NCI-H2171 (cell line): ENCODE measurements at places on chromosomes 16 and 17.

- DNase-seq, result no peak
Measured at GRCh38 chr16:22317625-22318024, 20.4 kb downstream of the POLR3E start.

GRCh38 chr16:53457670-53458069 is 23.4 kb downstream of the RBL2 start:
- DNase-seq, result no peak

GRCh38 chr16:53515259-53515658 is 12.2 kb upstream of the AKTIP start:
- no peak for DNase-seq

DNA sequence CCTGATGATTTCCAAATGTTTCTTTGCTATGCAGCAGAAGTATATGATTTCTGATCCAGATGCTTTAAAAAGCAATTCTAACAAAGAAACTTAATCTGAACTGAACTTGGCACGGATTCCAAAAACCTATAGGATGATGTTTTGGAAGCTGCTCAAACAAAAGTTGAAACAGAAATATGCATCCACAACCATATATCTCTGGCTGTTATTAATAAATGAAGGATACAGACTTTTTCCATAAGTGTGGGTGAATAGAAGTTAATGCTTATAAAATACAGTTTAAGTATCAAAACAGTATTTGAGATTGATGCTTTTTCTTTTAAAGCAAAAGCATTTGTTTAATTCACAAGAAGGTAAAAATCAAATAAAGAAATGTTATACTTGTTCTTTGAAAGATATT is 27.9 kb upstream of the NACA2 start:
- no peak for DNase-seq
